ENCODE measurements at places on chromosomes 6 and 20. TPM values are rescaled to one million over a fixed set of nuclear protein-coding genes. Genes with fewer than 3 reads are reported as not detected.

The PARD6B gene
- total RNA-seq, result 24.0 TPM

The NOTCH4 gene
- 2.9 TPM for total RNA-seq

The C6orf132 gene
- total RNA-seq, result 18.9 TPM

The STK38 gene
- total RNA-seq, result 22.3 TPM

The GPR31 gene
- not detected for total RNA-seq

The PRICKLE4 gene
- total RNA-seq, result not detected

The DNAH8 gene
- not detected for total RNA-seq

The GABRR1 gene
- total RNA-seq, result not detected
